T-helper 17 cell (primary cell): ENCODE measurements at places on chromosomes 7 and 10. TPM values are rescaled to one million over a fixed set of nuclear protein-coding genes. Genes with fewer than 3 reads are reported as not detected.

The ABCB4 gene
- total RNA-seq, result 0.87 TPM

The DLX5 gene
- total RNA-seq, result not detected

The CXCL12 gene
- 0.13 TPM for total RNA-seq

The NRG3 gene
- total RNA-seq, result not detected

The TSPAN15 gene
- 20.3 TPM for total RNA-seq

The IL2RA gene
- total RNA-seq, result 51.7 TPM

The STEAP1 gene
- total RNA-seq, result not detected

The CYP2E1 gene
- 12.3 TPM for total RNA-seq

The CALML3 gene
- total RNA-seq, result not detected

The LMBR1 gene
- 47.3 TPM for total RNA-seq

The OR2A42 gene
- total RNA-seq, result 0.07 TPM

The ITPRID1 gene
- not detected for total RNA-seq

The ZKSCAN1 gene
- total RNA-seq, result 51.1 TPM

The TEX36 gene
- not detected for total RNA-seq

The CPA2 gene
- not detected for total RNA-seq

The CTBP2 gene
- total RNA-seq, result 1.5 TPM

The CRHR2 gene
- total RNA-seq, result not detected

The AZGP1 gene
- not detected for total RNA-seq

The WASHC2A gene
- total RNA-seq, result 56.3 TPM

The H2BK1 gene
- 4.1 TPM for total RNA-seq

The NAT16 gene
- total RNA-seq, result not detected
